ENCODE measurements at places on chromosomes 6 and 20.

DNA sequence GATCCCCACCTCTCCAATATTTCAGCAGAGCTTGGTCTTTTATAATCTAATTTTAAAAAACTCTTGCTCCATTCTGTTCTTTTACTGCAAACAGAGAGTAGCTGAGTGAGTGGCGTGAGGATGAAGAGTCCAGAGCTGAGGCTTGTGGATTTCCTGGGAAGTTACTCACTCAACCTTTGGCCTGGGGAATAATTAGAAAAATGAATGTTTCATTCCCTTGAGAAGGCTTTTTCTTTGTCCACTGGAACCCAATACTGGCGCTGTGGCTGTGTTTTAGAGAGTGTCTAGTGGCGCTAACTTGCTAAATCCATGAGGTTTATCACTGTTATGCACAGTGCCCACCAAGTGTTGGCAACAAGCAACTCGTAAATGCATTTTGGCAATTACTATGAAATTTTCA lies 251.5 kb downstream of the HIVEP2 start:
- no peak for DNase-seq

DNA sequence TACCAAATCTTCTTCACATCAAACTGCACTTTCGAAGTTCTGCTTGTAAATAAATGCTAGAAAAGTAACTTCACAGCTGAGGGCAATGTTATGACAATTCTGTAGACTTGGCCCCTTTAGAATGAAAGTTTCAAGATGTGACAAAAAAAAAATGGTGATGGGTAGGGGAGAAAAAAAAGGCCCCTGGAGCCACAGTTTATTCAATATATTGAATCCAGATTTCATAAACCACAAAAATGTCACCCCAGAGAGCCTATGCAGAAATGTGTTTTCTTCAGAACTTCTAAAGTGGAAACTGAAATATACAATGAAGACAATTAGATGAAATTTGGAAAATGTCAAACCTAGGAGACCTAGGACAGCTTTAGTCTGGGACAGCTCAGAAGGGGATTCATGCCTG lies 143.1 kb downstream of the EDN3 start:
- DNase-seq, result no peak

DNA sequence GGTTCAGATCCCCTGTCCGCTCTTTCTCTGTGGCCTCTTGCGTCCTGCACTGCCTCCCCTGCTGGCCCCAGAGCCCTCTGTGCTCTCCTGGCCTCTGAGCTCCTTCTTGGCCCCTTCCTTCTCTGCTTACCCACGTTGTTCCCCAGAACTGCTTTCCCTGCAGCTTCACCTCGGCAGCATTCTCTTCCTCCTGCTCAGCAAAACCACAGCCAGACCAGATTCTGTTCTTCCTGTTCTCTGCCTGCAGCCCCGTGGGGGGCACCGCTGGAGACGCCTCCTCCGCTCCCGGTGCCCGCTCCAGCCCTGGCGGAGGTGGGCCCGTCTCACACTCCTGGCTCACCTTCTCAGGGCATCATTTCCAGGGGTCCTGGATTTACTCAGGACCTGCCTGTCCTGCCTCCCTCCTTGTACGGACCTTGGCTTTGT lies 59.7 kb downstream of the TCP11 start:
- DNase-seq, result no peak

DNA sequence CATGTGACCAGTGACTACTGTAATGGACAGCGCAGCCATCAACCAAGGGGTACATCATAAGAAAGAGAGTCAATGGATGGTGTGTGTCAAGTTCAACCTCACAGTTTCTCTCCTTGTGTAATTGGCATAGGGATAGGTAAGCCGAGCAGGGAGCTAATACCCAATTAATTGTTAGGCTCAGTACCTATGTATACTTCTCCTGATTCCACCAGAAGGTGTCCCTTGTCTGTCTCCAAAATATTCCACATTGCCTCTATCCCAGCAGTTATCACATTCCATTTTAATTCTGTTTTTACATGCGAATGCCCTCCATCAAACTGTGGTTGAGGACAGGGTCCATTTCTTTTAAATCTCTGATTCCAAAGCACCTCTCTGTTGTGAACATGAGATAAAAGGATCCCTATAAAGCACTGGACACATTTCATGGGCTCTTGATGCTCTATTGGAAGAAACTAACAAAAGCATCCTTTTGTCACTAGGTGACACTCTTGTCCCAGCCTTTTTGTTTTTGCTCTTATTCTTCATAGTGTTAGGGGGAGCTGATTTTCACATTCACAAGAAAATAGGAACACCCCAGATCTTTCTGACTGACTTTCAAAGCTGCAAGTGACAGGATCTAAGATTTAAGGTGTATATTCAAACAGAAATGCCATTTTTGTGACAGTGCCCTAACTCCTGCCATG lies 38.9 kb downstream of the FBXO9 start:
- no peak for DNase-seq

GRCh38 chr6:62150048-62150663 lies 135.9 kb downstream of the KHDRBS2 start:
- DNase-seq, result peak; percentile 49

DNA sequence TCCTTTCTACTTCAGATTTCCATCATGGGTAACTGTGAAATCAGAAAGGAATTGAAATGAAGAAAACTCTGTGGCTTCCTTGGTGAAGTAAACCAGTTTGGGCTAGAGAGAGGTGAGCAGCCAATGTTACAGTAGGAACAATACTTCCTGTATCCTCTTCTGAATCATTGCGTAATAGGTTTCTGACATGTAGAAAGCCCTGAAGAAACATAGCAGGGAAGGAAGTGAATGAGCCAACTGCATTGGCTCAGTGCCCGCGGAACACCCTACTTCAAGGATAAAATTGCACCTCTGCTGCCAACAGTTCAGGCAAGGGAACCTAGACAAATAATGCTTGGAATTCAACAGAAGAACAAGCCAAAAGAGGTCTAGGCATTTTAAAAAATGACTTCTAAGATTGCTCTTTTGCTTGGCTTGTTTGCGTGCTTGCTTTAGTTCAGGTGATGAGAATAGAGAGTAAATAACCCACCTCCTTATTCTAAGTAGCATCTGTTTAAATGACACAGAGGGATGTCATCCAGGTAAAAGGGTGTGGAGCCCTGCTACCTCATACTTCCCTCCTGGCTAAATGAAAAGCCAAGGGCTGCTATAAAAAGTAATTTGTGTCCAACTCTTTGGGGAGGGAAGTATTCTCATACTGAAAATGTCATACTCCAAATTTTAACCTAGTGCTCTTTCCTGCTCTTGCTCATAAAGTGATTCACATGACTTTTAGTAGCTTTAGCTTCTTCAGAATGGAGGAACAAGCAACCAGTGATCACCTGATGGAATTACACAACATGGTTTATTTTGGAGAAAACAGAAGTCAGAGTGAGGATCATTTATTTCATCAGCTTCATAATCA lies 30.0 kb upstream of the AKIRIN2 start:
- peak; percentile 76 for DNase-seq

DNA sequence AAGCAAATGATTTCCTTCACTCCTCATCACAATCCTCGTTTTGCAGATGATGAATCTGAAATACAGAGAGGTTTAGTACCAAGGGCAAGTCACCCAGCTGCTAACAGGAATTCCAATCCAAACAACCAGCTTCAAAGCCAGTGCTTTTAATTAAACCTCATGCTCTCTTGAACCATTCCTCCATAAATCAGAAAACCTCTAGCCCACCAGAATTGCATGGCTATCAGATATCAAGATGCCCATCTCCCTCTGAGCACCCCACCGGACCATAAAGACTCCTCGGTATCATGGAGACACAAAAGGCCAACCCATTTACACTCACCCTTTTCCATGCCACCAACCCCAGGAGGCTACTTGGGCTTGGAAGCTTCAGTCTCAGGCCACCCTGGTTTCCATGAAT lies 46.0 kb downstream of the TFAP2A start:
- DNase-seq, result no peak

DNA sequence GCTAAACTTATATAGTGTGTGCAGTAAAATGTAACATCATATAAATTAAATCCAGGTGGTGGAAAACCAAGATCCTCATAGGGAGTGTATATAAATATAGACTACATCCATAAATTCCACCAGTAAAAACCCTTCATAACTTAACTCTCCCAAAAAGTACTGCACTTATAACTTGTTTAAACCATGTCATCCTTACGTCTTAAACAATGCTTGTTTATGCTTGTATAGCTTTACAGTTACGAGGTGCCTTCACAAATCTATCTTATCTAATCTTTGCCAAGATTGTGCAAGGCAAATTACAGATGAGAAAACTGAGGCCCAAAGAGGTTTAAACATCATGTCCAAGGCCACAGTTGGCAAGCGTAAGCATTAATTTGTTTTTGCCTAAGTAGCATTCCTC lies 71.3 kb downstream of the BCAS1 start:
- DNase-seq, result no peak

- DNase-seq, result peak; percentile 5
Observed at GRCh38 chr6:88302769-88303225, 136.7 kb upstream of the CNR1 start.

- peak; percentile 99 for DNase-seq
Observed at GRCh38 chr6:11161031-11161956, 49.8 kb upstream of the ERVFRD-1 start.

DNA sequence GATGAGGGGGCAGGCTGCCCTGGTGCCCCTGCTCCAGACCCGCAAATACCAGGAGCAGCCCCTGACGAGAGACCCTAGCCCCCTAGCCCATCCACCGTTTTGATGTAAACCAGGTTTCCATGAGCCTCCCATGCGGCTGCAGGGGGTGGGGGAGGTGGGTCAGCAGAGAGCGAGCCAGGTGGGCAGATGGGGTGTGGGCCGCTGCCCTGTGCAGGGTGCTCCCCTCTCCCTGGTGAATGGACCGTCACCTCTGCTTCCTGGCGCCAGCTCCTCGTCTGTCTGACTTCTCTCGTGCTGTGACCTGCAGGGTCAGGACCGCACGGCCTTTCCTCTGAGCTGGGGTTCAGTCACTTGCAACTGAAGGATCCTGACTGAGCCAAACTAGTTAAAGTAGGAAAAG lies 15.7 kb upstream of the BHLHE23 start:
- no peak for DNase-seq

- no peak for DNase-seq
Observed at GRCh38 chr6:39840781-39841180, 48.6 kb downstream of the DAAM2 start.

DNA sequence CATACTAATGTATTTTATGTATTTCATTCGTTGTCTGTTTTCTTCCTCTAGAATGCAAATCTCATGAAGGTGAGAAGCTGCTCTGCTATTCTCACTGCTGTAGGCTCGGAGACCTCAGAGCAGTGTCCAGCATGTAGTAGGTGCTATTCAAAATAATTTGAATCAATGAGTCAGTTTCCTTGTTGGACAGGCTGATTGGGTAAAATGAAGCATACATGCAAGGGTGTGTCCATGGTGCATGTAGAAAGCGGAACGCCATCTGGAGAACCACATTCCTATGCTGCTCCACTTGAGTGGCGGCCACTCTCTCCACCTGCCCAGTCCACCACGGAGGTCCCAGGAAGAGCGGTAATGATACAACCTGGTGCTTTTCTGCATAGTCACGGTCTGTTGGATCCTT lies 412.1 kb downstream of the QKI start:
- no peak for DNase-seq

GRCh38 chr6:138837246-138837645 lies 41.4 kb downstream of the ECT2L start:
- DNase-seq, result no peak

GRCh38 chr20:45306431-45306982 lies at the start of gene RBPJL:
RBPJL (plus strand) TSS chr20:45306840; CDS start chr20:45306923, 83 bp downstream.
- no peak for DNase-seq

GRCh38 chr6:12371641-12372146 lies 81.5 kb downstream of the EDN1 start:
- no peak for DNase-seq

DNA sequence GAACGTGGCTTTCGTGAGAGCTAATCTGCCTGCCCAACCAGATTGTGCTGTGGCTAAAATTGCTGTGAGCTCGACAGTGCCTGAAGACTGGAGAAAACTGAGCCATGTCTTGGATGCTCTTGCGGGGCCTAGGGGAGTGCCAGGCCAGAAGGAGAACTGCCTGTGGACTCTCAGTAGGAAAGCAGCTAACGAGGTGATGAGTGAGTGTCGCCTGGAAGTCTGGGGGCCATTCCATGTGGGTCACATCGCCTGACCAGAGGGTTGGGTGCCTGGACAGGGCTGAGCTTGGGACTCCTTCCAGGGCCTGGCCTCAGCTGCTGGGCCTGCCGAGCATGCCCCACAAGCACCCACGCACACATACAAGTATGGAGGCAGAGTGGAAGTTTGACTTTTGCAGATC lies 166.5 kb downstream of the VEGFA start:
- no peak for DNase-seq

DNA sequence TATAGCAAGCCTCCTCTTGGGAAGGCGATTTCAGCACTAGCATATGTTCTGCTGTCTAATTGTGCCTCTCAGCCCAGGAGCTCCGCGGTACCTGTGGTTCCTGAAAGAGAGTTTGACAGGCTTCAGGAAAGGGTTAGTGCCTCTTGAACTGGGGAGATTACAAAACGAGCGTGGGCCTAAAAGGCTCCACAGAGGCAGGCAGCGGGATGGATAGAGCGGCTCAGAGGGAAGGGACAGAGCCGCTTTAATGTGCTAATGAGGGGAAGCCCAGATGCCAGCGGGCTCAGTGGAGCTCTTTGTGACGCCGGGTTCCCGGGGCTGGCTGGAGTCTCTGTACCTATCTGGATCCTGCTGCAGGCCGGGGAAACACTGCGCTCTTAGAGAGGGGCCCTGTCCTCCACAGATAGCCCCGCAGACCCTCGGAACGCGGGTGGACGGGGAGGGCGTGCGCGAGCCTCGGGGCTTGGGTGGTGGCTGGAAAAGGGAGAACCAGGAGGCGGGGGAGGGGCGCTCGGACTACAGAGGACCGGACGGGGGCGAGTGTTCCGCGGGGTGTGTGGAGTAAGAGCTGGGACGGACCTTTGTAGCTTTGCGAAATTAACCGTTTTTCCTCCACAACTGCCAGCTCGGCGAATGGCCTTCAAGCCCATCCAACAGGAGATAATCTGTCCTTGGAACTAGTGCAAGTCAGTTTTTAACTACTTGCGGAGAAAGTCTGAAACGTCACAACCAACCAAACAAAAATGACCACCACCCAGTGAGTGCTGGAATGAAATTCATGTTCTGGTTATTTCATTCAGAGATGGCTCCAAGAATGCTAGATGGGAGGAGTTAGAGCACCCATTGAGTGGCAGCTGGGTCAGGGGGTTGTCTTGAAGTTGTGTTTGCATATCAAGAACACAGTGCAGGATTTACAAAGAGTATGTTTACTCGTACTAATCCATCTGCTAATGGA lies 13.0 kb downstream of the SLC35F1 start:
- DNase-seq, result peak; percentile 42

- peak; percentile 71 for DNase-seq
Observed at GRCh38 chr6:36852481-36853147, 13.4 kb upstream of the CPNE5 start.

DNA sequence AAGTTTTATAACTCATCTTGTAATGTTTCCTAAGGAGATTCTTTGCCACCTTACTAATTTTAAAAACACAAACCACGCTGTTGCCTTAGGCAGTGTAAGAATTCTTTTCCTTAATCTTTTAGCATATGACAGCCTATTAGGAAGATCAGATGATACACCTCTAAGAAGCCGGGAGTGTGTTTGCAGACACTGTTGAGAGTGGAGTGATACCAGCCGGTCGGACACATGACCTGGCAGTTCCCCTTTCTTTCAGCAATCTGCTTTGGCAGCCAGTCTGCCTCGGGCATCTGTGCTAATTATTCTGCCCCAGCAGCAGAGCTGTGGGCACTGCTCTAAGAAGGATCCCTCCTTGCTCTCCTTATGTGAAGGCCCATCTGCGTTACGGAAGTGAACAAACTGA lies 50.9 kb downstream of the PLCB4 start:
- peak; percentile 81 for DNase-seq
